ENCODE measurements at places on chromosomes 2 and 18. TPM values are rescaled to one million over a fixed set of nuclear protein-coding genes. Genes with fewer than 3 reads are reported as not detected.

GRCh38 chr18:10604182-10604581 is 78.4 kb downstream of the NAPG start:
- no peak for DNase-seq

GRCh38 chr2:135882415-135882814 is 6.2 kb upstream of the MCM6 start:
- no peak for DNase-seq

The CPO gene
- 0.24 TPM for total RNA-seq

GRCh38 chr2:9663008-9663879 is 32.4 kb upstream of the YWHAQ start:
- DNase-seq: no peak

GRCh38 chr2:47232738-47233415 is 77.8 kb upstream of the STPG4 start:
- DNase-seq: no peak

The GPR39 gene
- total RNA-seq: 4.1 TPM

- DNase-seq: no peak
Measured at GRCh38 chr2:204842661-204843485, 297.6 kb downstream of the PARD3B start.

The KLHL41 gene
- 0.38 TPM for total RNA-seq

Data from type B pancreatic cell (in vitro differentiated cells).